Activated gamma-delta T cell (primary cell): ENCODE measurements at places on chromosomes 6 and 20.

- no peak for DNase-seq
Measured at GRCh38 chr6:29899281-29899680, 43.1 kb upstream of the HLA-A start.

- DNase-seq, result no peak
Measured at GRCh38 chr6:96909811-96910210, 12.1 kb upstream of the NDUFAF4 start.

- no peak for DNase-seq
Measured at GRCh38 chr20:8744228-8744844, 324.6 kb upstream of the PLCB4 start.

- DNase-seq, result no peak
Measured at GRCh38 chr6:90190752-90191395, 105.8 kb downstream of the BACH2 start.

- no peak for DNase-seq
Measured at GRCh38 chr6:122663981-122664380, 53.8 kb downstream of the PKIB start.

- no peak for DNase-seq
Measured at GRCh38 chr6:84027340-84028181, 6.0 kb upstream of the MRAP2 start.

- DNase-seq, result no peak
Measured at GRCh38 chr20:62649140-62649539, 6.8 kb downstream of the SLCO4A1 start.

GRCh38 chr6:39476151-39476550 is 153.6 kb upstream of the KCNK16 start:
- no peak for DNase-seq

DNA sequence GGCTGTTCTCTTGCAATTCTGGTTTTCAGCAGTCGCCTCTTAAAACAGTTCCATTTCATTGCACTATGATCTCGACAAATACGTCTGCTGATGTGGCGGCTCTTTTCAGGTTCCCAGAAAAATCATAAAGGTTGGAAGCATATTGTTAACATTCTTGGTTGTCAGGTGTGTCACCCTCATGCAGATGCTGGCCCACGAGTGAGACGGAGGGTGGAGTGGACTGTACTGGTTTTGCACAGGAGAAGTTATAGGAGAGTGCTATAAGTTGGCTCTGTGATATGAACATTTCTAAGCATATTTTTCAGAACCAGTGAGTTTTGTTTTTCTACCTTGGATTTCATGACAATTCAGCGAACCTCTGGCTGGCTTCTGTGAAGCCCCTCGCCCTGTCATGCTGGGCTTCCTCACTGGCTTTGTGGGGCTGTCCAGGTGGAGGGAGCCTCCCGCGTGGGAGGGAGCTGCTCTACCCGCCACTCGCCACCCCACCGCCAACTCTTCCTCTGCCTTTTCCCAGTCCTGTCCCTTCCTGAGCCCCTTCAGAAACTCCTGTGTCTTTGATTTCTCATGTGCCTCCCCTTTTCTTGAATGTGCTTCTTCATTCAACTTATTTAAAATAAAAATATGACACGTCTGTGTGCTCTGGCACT is 10.6 kb downstream of the IRF4 start:
- no peak for DNase-seq

- DNase-seq, result no peak
Measured at GRCh38 chr6:27825025-27825793, 87.0 kb downstream of the OR2B2 start.

- DNase-seq, result no peak
Measured at GRCh38 chr6:153162646-153163045, 31.6 kb upstream of the RGS17 start.

DNA sequence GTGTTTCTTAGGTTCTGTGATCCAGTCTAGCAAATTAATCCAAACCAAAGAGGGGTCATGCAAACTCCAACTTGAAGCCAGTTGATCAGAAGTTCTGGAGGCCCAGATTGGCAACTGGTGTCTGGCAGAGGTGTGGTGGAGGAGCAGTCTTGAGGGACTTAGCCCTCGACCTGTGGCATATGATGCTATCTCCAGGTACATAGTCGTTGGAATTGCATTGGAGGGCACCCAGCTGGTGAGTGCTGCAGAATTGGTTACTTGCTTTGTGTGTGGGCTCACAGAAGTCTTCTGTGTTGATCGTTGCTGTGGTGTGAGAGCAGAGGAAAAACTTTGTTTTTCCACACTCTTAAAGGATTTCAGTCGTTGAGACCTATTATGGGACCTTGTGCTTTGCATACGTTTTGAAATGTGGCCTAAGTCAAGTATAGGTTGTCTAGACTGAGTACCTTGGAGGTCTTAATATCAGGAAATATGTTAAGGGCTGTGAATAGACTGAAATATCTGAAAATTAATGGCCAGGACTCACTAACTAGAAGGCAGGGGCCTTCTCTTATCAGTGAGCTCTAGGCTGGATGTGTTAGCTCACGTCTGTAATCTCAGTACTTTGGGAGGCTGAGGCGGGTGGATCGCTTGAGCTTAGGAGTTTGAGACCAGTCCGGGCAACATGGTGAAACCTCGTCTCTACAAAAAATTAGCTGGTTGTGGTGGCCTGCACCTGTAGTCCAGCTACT is 7.8 kb downstream of the PANK2 start:
- DNase-seq, result no peak

DNA sequence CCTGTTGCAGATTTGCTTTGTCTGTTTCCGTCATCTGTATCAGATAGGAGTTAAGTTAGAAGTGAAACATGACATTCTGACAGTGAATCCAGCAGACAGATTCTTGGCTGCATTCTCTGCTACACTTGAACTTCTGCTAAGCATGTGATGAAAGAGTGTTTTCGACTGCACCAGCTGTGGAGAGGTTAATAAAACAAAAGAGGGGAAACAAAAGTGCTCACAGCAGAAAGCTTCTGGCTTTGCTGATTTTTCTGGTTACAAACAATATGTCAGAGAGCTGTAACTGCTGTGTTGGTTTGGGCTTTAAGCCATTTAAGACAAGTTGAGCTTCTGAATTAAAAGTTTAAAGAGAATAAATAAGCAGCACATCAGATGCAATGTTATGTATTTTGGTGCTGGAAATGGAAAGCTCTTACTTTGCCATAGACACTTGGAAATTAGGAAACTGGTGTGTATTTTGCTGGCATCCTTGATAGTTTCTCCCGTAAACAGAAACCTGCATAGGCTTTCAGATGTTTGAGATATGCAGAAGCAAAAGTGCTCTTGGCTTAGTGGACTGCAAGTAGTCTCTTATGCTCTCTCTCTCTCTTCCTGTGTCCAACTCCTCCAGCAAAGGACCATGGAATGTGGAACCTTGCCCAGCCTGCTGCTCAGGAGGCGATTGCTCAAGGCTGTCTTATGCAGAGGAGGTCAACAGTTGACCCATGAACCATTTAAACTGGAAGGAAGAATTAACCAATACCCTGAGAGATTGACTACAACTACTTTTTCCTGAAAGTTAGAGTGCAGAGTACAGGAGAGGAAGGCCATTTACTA is 104.9 kb downstream of the RPS12 start:
- no peak for DNase-seq

- DNase-seq, result no peak
Measured at GRCh38 chr6:168300975-168301647, 18.5 kb downstream of the DACT2 start.

GRCh38 chr6:167788563-167788903 is 38.2 kb upstream of the AFDN start:
- no peak for DNase-seq

DNA sequence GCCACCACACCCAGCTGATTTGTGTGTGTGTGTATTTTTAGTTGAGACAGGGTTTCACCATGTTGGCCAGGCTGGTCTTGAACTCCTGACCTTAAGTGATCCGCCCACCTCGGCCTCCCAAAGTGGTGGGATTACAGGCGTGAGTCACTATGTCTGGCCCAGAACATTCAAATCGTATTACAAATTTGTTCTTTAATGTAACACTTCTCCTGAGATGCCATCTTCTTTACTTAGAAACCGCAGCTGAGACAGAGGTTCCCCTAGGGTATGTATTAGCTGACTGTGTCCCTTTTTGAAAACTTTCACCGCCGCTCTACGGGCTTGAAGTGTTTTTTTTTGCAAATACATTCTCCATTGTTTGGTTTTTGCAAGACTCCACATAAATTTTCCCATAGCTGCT is 62.6 kb downstream of the TOX2 start:
- DNase-seq, result no peak

- DNase-seq, result no peak
Measured at GRCh38 chr6:106064756-106065155, 21.4 kb upstream of the PRDM1 start.

GRCh38 chr6:38149531-38149930 is 330.0 kb downstream of the ZFAND3 start:
- DNase-seq, result no peak

DNA sequence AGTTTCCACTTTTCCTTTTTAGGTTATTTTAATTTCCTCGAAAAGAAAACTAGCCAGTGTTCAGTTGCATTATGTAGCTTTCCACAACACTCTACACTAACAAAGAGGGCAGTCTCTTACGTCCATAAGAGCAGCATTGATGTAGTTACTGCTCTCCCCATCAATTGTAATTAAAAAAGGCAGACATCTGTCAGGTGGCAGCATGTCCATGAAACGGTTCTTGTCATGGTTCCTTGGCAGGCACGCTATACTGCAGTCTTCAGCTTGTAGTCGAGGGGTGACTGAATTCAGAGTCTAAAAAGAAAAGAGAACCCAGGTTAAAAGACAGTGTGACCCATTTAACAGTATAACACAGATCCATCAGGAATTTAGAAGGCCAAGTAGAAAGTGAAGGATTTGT is 80.1 kb upstream of the THEMIS start:
- DNase-seq, result no peak

GRCh38 chr20:6341491-6341890 is 218.7 kb upstream of the FERMT1 start:
- no peak for DNase-seq

GRCh38 chr20:7959484-7959883 is 19.2 kb upstream of the HAO1 start:
- DNase-seq, result no peak

DNA sequence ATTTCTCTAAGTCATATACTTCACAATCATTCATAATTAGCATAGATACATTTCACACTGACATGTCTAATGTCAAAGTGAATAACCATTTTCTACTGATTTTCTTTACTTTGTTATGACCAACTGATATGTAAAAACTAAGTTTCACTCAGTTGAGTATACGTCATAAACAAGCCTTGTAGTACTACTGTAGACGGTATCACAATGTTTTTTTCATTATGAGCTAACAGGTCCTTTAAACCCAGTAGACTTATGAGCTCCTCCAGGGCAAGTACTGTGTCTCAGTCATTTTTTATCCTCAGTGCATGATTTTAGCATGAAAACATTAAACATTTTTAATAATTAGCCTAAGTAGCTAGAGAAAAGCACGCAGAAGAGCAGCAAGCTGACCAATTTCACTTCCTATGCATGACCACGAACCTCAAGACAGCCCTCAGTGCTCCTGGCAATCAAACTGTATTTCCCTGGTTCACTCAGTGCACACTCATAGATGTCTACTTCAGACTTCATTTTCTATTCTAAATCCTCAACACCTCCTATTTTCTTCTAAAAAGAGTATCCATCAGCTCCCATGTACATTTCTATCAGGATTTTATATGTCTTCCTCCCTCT is 32.0 kb upstream of the TFAP2D start:
- no peak for DNase-seq

- DNase-seq, result no peak
Measured at GRCh38 chr20:14232650-14233049, 104.8 kb downstream of the FLRT3 start.

DNA sequence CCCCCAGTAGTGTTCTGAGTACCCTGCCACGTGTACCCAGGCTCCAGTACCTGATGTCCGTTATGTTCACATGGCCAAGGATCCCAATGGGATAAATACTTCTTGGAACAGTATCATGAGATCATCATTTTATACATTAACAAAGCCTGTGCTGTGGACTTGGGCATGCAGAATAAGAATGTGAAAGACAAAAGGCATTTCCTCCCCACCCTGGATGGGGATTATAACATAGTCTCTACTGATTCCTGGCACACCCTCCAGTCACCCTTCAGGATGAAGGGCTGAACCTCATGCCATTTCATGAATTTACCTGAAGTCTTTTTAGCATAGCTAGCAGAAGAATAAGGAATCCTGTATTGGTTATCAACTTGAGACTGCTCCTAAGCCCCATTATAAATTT is 2.8 kb downstream of the TNFRSF21 start:
- no peak for DNase-seq

- DNase-seq, result no peak
Measured at GRCh38 chr6:30061858-30062458, 893 bp downstream of the POLR1H start.

- no peak for DNase-seq
Measured at GRCh38 chr20:64189530-64189966, 25.3 kb downstream of the MYT1 start.

DNA sequence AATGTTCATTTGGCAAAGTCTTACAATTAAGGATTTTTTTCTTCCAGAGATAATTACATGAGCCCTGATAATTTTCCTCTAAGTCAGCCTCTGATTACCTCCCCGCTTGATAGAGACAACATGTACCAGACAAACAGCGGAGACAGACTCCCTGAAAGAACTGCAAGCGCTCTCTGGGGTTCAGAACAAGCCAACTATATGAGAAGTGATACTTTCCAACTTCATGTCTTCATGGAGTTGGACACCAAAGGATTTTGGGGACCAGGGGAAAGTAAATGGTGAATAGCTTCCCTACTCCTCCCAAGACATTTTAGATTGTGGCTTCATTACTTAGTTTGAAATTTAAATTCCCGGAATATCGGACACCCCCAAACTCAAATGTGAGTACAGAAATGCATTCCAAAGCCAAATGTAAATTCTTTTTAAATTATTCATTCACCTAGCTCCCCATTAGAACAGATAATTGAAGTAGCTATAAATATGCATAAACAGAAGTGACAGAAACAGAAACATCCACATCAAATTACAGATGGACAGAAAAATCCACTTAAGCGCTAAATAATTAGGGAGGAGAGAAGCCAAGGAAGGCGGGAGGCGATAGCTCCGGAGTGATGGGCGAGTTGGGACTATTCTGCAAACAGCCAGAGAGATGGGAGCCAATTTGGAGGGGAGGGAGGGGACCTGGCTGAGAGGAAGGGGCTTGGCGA is 129.7 kb upstream of the AKAP12 start:
- DNase-seq, result no peak

- DNase-seq, result no peak
Measured at GRCh38 chr6:91387290-91388059, 800.6 kb upstream of the MAP3K7 start.

GRCh38 chr20:37346535-37347346 is 801 bp downstream of the SRC start:
- DNase-seq, result no peak

DNA sequence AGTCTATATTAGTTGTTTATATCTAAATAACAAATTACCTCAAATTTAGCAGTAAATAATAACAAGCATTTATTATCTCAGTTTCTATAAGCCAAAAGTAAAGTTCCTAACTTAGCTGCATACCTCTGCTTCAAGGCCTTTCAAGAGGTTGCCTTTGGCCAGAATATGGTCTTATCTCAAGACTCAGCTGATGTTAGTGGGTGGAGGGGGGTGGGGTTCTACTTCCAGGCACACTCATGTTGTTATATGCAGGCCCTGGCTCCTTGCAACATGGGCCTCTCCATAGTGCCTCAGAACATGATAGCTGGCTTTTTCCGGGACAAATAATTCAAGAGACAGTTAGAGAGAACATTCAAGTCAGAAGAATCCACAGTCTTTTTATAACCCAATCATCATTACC is 266.0 kb downstream of the ADGRB3 start:
- DNase-seq, result no peak

GRCh38 chr6:56072856-56073255 is 174.5 kb downstream of the COL21A1 start:
- DNase-seq, result no peak

- no peak for DNase-seq
Measured at GRCh38 chr20:56673450-56673849, 44.3 kb downstream of the TFAP2C start.
